ENCODE measurements at places on chromosomes 3 and 15. TPM values are rescaled to one million over a fixed set of nuclear protein-coding genes. Genes with fewer than 3 reads are reported as not detected.

The HEXA gene
- polyA plus RNA-seq = 111 TPM

The KNL1 gene
- polyA plus RNA-seq = 19.0 TPM

DNA sequence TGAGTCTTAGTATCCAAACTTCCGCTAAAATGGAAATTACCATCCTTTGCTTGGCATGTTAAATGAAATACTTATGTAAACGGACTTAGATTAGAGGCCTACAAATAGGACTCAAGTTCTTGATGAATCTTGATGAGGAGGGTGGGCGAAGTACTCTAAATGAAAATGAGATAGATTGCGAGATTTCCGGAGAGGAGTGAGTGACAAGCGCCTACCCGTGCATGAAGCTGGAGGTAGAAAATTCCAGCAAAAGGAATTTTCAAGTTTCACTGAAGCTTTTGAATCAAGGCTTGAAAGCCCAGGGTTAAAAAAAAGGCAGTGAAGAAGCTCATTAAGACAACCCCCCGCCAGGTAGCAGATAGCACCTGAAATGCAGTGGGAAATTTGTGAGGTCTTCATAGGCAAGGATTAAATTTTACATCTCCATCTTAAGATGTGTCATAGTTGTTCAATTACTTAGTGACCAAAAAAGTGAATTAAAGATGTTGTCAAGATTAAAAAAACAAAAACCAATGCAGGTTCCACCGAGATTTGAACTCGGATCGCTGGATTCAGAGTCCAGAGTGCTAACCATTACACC, 655 bp upstream of the RAB11A start:
- DNase-seq = no peak

DNA sequence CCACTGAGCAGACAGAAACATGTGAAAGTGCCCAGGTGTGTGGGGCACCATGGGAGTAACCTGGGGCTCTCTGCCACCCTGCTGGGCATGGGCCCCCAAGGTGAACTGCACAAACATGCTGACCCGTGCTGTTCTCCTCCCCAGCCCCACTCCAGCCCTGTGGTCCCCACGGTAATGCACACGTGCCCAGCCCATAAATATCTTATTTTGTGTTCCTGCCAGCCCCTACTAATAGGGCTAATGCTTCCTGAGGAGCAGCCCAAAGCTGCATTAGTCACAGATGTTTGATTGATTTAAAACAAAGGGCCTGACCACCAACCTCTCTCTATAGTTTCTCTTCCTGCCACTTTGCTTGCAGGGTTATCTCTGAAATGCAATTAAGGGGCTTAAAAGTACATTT, 95.4 kb downstream of the ABHD5 start:
- DNase-seq = no peak

The GOLGA8G gene
- 0.08 TPM for polyA plus RNA-seq

The BFSP2 gene
- polyA plus RNA-seq = not detected

GRCh38 chr3:10974746-10975375, 17.7 kb upstream of the SLC6A1 start:
- no peak for DNase-seq

DNA sequence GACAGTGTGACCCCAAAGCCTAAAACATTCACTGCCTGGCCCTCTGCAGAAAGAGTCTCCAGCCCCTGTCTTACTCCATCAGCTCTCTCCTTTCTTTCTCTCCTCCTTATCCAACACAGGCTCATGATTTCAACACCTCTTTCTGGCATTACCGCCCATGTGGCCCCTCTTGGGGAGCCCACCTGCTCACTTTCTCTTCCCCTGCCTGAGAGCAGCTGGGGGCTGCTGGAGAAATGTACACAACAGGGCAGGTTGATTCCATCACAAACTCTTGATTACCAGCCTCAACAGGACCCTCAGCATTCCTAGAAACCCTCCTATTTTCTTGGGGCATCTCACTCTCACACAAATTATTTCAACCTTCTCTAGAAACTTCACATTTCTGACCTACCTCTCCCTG, 98.3 kb downstream of the ABHD5 start:
- DNase-seq = no peak

The SSR3 gene
- 151 TPM for polyA plus RNA-seq

The ITIH1 gene
- polyA plus RNA-seq = not detected

DNA sequence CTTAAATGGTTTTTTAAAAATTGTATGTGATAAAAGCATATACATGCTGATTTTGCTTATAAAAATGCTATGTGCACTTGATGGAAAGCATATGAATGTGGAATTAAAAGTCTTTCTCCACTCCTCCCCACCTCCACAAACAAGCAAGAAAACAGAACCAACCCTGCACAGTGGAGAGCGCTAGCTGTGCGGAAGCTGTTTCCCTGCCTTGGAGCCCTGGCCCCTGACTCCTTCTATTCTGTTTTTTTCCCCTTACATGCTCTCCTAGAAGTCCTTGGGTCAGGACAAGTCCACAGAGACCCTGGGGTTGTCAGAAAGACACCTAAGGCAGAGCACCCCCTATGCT, 64.2 kb downstream of the BOC start:
- no peak for DNase-seq

Measured in renal cortex interstitium (tissue), 15 donors.